ENCODE measurements at places on chromosomes 2 and 18.

GRCh38 chr2:207951734-207952470 lies 73.4 kb downstream of the PLEKHM3 start:
- DNase-seq: no peak

DNA sequence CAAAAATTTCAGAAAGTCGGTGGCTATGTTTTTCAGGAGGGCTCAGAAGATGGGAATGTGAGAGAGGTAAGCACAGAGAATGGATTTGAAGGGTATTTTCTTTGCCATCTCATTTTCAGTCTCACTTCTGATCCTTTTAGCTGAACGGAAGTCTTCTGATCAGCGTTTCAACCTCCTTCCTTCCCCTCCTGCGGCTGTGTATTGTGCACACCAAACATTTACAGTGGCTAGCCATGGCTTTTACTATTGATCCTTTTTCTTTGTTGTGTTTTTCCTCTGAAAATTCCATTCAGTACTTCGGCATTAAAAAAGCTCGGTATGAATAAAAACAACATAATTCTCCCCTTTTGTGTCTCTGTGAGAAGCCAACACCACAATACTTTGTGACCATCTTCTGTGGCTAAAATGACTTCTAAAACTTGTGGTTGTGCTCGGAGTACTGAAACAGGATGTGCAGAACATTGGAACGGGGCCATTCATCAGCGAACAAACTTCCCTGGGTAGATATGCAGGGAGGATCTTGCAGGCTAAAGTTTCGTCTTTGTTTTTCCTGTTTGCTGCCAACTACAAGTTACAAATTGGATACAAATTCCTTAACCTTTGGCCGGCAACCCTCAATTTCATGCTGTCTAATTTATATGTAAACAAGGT lies 260.8 kb upstream of the FAM98A start:
- no peak for DNase-seq

- no peak for DNase-seq
These were observed 11.7 kb downstream of the UBR3 start for GRCh38 chr2:169838743-169839489.

GRCh38 chr2:240123821-240124650 lies 12.1 kb downstream of the COPS9 start:
- no peak for DNase-seq

DNA sequence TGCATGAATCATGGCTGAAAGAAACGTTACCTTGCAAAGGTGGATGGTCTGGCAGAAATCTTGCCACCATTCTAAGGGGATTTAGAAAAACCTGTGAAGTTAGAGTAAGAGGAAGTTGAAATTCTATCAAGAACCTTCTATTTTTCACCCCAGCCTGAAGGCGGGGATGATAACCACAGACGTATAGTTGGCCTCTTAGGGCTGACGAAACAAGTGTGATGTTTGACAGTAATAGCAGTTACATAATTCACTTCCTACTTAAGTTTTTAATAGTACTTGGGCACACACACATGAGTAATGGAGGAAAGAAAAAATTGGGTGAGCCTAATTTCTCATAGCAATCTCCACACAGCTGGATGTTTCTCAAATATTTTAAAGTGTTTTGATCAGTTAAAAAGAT lies 336.6 kb upstream of the SALL3 start:
- no peak for DNase-seq

- no peak for DNase-seq
These were observed 131.3 kb downstream of the PRPF40A start for GRCh38 chr2:152585830-152586484.

GRCh38 chr2:238851026-238851425 lies 3.1 kb downstream of the TWIST2 start:
- DNase-seq: no peak

DNA sequence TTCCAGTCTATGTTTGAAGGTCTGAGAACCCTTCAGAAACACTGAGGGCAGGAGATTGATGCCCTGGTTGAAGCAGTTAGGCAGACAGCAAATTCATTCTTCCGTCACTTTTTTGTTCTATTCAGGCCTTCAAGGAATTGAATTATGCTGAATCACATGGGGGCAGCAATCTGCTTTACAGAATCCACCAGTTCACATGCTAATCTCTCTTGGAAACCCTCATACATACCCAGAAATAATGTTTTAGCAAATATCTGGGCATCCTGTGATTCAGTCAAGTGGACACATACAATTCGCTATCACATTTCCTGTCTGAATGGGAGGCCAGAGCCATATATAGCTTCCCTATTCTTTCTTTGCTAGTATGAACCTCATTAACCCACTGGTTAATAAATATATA lies 301.4 kb upstream of the CNTNAP5 start:
- DNase-seq: no peak

DNA sequence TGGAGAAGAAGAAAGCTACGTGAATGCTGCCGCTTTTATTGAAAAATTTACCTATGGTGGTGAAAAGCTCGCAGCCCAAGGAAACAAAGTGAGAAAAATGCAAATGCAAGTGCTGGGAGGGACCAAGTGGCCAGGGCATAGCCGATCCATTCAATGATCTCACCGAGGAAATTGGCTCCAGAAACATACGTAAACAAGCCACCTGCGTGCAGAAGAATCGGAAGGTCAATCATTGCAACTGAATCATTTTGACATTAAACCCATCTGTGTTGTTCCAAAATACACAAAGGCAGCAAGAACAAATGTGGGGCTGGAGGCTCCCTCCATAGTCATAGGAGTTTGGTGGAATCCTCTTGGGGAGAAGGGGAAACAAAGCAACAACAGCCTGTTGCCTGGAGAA lies 51.5 kb downstream of the SRD5A2 start:
- no peak for DNase-seq

- DNase-seq: no peak
These were observed 953.2 kb upstream of the FAM98A start for GRCh38 chr2:34552337-34552736.

- DNase-seq: no peak
These were observed 124.2 kb downstream of the UBE2E3 start for GRCh38 chr2:181104512-181105115.

DNA sequence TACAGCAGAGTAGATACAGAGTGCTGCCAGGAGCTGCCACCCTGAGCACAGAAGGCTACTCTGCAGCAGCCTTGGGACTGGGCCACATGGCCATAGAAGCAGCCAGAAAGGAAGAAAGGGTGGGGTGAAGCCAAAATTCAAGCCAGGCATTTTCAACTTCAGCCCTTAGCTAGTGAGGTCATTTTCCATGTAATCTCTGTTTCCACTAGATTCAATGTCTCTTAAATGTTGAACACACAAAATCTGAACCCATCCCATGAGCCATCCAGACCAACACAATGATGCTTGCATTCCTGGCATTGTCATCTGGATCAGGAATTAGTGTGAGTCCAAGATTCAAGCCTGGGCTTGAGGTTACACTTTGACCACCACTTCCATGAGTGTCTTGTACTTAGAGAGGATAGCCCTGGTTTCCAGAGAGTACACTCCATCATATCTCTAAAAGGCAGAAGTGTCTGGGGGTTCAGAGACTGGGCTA lies 243.6 kb downstream of the OSR1 start:
- no peak for DNase-seq

GRCh38 chr2:96495982-96496629 lies 9.1 kb downstream of the NEURL3 start:
- no peak for DNase-seq

GRCh38 chr18:66587430-66587829 lies 16.5 kb downstream of the CDH19 start:
- DNase-seq: no peak

GRCh38 chr2:174338147-174338605 lies 3.4 kb downstream of the SP9 start:
- no peak for DNase-seq

GRCh38 chr2:8985561-8986326 lies 17.7 kb downstream of the MBOAT2 start:
- no peak for DNase-seq
